CD4-positive, alpha-beta T cell treated with Interleukin-15 for 4 hours (primary cell): ENCODE measurements at places on chromosomes 2 and 18.

- no peak for DNase-seq
These were observed 13.4 kb upstream of the ADGRF3 start for GRCh38 chr2:26359886-26360473.

DNA sequence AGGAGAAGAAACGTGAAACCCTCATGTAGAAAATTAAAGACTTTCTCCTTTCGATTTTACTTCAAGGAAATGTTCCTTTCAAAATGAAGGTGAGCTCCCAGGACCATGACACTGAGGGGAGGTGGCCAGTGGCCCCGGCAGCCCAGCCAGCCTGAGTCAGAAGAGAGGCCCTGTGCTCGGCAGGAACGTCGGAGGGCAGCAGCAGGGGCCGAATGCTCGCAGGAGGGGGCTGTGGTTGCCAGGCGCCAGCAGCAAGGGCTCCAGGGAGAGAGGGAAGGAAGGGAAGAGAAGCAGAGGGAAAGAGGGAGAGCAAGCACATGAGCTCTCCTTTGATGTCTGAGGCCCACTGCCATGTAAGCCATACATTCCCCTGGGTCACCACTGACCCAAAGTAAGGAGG, 73.3 kb upstream of the ACKR3 start:
- no peak for DNase-seq

DNA sequence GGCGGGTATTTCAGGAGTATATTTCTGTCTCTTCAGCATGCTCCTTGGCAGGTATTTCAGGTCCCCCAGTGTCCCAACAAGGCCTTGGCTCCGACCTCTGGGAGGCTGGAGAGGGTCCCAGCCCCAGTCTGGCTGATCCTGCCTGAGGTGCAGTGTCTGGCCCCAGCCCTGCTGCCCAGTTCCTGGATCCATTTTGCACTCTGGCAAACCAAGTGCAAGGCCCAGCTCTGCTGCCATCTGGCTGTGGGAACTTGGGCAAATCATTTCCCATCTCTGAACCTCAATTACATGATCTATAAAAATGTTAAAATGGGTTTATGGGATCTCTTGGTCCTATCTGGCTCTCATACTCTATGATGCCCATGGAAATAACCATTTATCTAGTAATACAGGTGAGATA, 63.6 kb downstream of the ZBTB7C start:
- DNase-seq, result no peak

GRCh38 chr2:95526360-95527341, 42.1 kb upstream of the TRIM43B start:
- peak; percentile 57 for DNase-seq

DNA sequence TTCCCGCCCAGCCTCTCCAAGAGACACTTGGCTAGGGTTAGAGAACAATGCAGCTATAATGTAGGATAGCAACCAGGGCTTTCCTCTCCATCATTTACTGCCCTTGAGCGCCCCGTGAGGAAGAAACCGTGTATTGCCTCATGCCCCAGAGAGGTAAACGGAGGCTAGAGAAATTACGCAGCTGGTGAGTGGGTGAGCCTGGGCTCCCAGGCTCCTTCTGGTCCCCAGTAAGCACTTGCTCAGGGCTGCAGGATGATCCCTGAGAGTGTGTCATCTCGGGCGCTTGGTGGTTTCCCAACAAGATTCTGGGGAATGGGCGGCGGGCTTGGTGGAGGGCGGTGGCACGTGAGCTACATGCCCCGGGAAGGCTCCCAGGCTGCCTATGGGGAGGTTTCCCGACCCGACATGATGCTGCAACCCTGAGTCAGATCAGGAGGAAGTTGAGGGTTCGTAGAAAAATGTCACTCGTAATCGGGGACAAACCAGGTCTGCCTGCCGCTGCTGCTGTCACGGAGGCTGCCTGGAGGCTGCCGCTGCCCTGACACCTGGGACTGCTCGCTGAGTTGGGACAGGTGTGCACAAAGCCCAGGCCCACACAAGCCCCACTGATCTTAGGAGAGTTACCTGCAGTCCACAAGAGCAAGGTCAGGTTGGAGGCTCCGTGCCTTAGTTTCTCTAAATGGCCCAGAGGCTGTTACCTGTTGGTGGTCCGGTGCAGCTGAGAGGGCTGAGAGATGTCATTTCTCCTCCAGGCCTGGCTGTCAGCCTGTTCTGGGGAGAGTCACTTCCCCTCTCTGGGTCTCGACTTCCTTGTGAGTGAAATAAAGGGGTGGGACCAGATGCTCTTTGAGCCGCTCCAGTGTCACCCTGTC, at the start of gene GPR55:
GPR55 (minus strand) TSS at position 773 of the 872 bp plus-strand sequence. CDS start 14,280 bp downstream, outside the sequence.
- DNase-seq, result peak; percentile 58

- DNase-seq, result no peak
These were observed 393.0 kb downstream of the NBAS start for GRCh38 chr2:15168116-15168515.

DNA sequence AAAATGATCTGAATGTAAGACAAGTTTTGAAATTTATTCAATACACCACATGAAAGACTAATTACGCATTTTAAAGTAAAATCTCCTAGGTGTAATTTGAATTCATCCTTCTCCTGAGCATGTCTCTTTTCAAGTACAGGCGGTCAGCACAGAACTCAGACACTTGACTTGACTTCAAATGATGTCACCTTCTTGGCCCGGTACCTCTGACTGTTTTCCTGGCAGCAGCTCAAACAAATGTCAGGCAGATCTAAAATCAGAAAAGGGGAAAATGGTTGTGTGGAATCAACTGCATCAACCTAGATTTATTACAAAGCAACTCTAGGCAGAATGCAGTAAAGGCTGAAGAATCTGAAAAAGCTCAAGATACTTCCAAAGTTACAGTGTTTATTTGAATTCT, 11.4 kb upstream of the PROKR1 start:
- DNase-seq, result no peak

DNA sequence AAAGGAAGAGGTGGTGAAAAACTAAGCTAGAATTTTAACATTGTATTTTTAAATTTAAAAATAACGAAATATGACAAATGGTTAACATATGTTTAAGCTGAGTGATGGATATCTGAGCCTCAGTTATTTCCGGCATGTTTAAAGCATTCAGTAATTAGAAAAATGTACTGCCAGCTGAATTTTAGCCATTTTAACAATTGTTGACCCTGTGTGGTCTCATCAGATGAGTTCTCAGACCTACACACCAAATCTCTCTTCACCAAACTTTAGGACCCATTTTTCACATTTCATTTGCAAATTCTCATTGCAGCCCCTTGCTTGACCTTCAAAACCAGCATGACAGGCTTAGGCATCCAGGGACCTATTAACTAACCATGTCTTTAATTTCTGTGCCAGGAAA, 91.5 kb upstream of the RGPD4 start:
- no peak for DNase-seq

DNA sequence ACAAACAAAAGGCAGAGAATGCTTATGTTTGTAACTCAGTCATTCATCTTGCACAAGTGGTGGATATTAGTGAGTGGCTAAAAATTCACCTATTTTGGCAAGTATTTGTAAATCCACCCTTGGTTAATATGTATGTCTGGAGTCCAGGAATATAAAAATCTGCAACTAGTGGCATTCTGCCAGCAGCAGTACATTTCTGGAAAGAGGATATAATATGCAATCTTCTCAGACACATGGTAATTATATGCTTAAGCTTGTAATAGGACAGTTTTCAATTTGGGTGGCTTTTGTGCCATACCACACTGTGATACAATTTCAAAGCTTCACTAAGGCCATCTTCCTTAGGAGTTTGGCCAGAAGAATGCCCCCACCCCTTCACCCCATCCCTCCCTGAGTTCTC, 693.3 kb downstream of the MBD2 start:
- no peak for DNase-seq

GRCh38 chr2:16664809-16665747, 556 bp downstream of the CYRIA start:
- no peak for DNase-seq

DNA sequence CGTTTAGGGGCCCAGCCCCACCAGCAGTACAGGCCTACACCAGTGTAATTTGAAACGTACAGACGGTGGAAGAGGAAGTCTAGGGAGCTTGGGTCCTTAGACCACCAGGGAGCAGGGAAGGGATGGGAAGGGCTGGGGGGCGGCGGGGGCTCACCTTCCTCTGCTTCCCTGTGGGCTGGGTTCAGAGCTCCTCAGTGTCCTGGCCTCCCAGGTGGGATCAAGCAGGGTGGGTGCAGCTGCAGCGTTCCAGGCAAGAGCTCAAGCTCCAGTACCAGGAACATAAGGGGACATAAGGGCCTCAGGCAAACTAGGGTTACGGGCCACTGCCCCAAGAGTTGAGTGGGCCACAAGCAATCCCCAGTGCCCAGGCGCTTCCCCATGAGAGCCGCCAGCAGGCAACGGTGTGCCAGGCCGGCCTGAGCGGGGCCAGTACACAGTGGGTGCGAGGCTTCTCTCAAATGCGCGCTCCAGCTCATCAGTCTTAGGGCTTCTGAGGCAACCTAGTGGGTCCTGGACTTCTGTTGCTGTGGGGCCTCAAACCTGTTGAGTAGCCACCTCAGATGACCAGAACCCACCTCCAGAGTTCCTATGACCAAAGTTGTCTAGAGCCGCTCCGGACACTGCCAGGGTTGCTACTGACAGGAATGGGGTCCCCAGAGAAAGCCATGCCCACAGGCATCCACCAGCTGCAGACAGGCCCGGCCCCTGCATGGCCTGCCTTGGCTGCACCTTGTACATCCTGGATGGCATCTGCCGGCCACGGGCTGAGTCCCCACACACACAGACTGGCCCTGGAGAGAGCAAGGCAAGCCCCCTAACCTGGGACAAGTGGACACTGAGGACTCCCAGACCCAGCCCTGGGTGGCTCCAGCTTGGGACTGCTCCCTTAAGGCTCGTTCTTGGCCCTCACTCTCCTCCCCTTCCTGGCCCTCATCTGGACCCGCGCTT, 5.2 kb downstream of the ANKRD23 start:
- no peak for DNase-seq

- no peak for DNase-seq
These were observed 3.5 kb downstream of the DNPEP start for GRCh38 chr2:219384083-219384713.

DNA sequence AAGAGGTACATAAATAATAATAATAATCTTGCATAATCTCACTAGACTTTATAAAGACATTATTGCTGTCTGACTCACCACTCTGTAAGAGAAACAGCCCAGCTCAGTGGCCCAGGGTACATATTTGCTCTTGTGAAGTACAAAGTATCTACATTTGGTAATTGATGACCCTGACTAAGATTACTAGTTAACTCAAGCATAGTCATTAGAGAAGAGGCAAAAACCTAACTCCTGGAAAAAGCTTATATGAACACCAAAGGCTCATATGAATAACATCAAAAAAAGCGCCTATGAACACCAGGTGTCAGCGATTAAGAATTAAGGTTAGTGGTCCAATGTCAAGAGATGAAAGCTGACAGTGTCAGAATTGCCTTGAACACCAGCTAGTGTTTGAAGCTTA, 38.4 kb downstream of the RAD51AP2 start:
- DNase-seq, result no peak

DNA sequence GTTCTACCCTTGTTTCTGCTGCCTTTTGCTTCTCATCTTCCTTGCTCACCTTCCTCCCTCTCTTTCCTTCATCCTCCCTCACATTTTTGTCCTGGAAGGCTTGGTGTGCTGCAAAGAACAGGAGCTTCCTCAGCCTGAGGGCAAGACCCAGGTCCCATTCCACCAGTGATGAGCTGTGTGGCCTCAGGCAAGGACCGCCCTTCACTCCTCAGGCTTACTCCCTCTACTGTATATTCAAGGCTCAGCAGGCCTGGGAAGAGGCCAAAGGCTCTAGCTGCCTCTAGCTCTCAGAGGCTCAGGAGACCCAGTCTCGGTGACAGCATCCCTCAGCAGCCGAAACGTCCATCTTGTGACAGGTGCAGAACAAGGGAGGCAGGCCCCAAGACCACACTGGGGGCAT, 97.5 kb downstream of the MRO start:
- DNase-seq, result no peak

- no peak for DNase-seq
These were observed 394.7 kb downstream of the FBXO15 start for GRCh38 chr18:73752965-73753364.

GRCh38 chr2:101942851-101943250, 48.9 kb upstream of the IL1R2 start:
- no peak for DNase-seq

- DNase-seq, result no peak
These were observed 239.5 kb upstream of the KLHL29 start for GRCh38 chr2:23145460-23145859.

GRCh38 chr18:4603955-4604354, 148.8 kb upstream of the DLGAP1 start:
- no peak for DNase-seq

DNA sequence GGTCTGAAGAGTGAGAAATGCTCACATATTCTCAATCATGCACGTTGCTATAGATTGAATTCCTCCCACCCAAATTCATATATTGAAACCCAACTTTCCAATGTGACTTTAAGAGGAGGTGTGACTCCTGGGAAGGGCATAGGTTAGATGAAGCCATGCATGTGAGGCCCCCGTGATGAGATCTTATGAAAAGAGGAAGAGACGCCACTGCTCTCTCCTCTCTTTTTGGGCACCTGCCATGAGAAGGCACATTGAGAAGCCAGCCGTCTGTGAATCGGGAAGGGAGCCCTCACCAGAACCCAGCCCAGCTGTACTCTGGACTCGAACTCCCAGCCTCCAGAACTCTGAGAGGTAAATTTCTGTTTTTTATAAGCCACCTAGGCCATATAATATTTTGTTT, 842.6 kb upstream of the SALL3 start:
- DNase-seq, result no peak

DNA sequence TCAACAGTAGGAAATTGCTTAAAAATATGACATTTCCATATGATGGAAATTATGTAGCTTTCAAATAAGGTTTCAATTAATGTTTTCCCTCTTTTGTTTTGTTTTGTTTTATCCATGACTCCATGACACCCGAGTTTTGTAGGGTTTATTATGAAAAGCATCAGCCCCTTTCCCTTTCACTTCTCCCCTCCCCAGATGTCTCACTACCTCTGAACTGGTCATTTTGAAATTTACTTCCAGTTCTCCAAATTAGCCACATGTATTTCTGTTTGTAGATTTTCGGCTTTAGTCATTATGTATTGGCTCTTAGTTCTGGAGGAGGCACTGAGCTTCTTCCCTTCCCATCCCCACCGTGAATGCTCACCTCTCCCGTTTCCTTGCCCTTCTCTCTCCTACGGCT, 18.6 kb upstream of the VPS4B start:
- DNase-seq, result no peak

- no peak for DNase-seq
These were observed 334.0 kb downstream of the CTNNA2 start for GRCh38 chr2:79846878-79847277.

DNA sequence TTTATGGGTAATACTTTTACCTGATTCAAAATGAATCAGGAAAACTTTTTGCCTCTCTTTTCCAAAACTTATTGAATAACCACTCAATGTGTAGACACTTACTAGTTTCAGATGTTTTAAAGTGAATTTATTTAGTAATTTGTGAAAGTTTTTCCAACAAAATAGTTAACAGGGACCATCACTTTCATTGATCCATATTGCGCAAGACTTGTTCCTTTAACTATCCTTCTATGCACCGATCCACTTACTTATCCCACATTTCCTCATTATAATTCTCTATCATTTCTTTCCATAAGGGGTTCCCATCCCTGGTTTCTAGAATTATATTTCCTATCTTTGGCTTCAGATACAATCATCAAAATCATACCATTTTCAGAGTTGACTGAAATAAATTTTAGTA, 48.3 kb downstream of the CDH19 start:
- no peak for DNase-seq
